ENCODE measurements at places on chromosomes 6 and 20.

GRCh38 chr6:26022132-26022472 is 59.5 kb downstream of the TRIM38 start:
- DNase-seq = peak; percentile 66

GRCh38 chr6:152348116-152348515 is 289.0 kb downstream of the SYNE1 start:
- no peak for DNase-seq

- no peak for DNase-seq
Observed at GRCh38 chr6:168972128-168972527, 281.5 kb downstream of the THBS2 start.

GRCh38 chr6:13358511-13358910 is 30.2 kb upstream of the TBC1D7 start:
- no peak for DNase-seq

DNA sequence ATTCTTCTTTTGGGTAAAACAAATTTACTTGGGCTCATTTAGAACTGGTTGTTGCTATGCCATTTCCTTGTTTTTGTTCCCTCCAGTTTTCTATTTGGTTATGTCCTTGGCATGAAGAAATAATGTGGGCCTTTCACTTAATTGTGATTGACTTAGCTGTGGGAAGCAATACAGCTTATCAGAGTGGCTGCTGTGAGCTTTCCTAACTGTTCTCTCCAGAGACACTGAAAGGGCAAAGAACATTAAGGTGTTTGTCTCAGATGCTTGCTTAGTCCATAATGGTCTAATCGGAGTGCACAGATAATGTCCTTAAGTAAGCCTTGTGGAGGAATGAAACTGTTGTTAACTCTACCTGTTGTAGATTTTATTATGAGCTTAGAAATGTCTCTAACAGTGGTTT is 56.6 kb downstream of the SH3BGRL2 start:
- no peak for DNase-seq

DNA sequence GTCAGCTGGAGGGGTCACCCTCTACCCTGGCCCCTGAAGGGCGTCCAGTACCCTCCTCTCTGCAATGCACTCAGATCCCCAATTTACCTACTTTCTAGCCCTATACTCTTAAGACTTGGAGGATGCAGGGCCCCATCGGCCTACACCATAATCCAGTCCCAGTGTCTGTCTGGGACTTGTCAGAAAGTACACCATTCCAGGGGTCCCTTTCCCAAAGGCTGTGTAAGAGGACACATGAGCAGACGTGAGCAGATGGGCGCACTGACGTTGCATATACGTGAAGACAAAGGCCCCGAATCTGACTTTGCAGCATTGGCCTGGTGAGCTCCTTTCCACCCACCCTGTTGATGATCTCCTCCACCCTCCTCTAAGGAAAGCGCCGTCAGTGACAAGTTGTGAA is 20.9 kb upstream of the SMOC2 start:
- DNase-seq = no peak

- DNase-seq = no peak
Observed at GRCh38 chr20:38187517-38187916, 22.4 kb upstream of the TGM2 start.

DNA sequence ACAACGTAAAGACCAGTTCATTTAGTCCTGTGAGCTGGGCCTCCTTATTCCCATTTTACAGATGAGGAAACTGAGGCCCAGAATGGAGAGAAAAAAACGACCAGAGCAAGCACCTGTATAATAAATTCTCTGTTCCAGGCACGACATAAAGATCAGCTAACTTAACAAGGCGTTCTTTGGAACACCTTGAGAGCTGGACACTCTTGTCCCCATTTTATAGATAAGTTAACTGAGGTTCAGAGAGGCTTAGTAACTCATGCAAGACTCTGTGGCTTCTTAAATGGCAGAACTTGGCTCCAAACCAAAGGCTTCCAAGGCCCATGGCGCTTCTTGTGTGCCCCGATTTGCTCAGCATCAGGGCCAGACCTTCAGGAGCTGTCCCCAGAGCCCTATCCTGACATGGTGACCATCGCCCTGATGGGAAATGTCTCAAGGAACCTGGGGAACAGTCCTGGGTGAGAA is 142.1 kb downstream of the VEGFA start:
- DNase-seq = no peak

DNA sequence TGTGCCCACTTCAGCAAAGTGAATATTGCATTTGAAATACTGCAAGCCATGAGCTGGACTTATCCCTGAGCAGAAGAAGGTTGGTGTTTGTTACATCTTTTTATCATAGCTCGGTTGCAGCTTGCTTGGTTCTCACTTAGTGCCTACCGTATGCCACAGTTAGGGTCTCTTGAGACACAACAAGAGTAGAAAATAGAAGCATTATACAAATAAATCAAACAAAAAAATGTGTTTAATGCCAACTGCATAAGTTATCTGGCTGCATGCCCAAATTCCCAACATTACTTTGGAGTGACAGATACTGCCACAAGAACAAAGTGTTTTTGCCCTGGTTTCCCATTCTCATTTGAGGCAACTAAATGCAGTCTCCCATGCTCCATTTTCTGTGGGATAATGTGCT is 53.9 kb upstream of the LAMP5 start:
- DNase-seq = no peak

All from activated CD4-positive, alpha-beta T cell treated with anti-CD3 and anti-CD28 coated beads for 36 hours (primary cell).